Natural killer cell treated with Interleukin-12 subunit alpha and Interleukin-12 subunit beta and Interleukin-15 and Interleukin-18, amount 100 ng/mL, for 72 hours (primary cell): ENCODE measurements at places on chromosomes 13 and 19.
A peak's percentile ranks its signal among the peaks of the same experiment; 100 is the strongest.

DNA sequence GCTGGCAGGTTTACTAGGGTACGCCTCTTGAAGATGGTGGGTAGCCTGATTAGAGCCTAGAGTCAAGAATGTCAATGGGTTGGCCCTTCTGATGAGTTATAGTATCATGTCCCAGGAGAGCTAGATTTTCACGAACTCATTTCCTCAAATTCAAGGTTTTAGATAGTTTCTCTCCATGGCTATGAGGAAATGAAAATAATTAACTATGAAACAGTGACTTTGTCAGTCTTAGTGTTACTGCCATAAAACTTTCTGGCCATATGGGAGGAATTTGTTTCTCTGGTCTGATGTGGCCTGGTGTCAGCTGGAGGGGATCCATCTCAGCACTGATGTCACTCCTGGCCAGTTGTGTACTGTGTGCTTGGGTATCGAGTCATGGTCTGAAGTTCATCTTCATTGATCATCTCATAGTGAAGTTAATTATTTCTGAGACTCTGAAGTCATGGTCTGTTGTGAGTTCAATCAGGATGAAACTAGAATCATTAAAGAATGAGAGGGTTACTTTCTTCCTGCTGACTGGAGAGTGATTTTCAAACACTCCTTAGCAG is 49.4 kb upstream of the TNFSF11 start:
- DNase-seq = no peak

- DNase-seq = no peak
These were observed 102.9 kb downstream of the FRY start for GRCh38 chr13:32134241-32135055.

GRCh38 chr19:8001995-8002849 is 3.2 kb downstream of the ELAVL1 start:
- peak; percentile 86 for DNase-seq

- DNase-seq = no peak
These were observed 939.2 kb upstream of the ATXN8OS start for GRCh38 chr13:69168436-69168835.

GRCh38 chr13:109790086-109790485 is 3.7 kb upstream of the IRS2 start:
- DNase-seq = no peak

DNA sequence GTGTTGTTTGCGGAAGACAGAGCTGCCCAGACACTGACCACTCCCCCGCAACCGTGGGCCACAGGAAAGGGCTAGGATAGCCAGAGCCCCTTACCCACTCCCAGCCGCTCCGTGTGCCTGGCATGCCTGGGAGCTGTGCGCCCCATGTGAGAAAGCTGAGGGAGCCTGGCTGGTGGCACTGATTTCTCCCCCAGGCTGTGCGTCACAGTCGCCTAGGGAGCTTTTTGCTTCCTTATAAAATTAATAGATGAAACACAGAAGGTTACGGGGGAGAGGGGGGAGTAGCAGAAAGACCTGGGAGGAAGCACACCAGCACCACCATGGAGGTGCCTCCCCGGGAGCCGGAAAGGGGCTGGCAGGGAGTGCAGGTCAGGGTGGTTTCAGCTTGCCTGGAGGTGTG is 24.7 kb downstream of the DPF1 start:
- DNase-seq = no peak

GRCh38 chr13:112111239-112111857 is 44.4 kb downstream of the SOX1 start:
- no peak for DNase-seq

GRCh38 chr13:95362666-95363065 is 61.4 kb upstream of the ABCC4 start:
- no peak for DNase-seq

- no peak for DNase-seq
These were observed 21.5 kb downstream of the EBPL start for GRCh38 chr13:49669735-49670309.

GRCh38 chr13:39528661-39528980 is 74.4 kb downstream of the LHFPL6 start:
- DNase-seq = no peak

GRCh38 chr19:32881766-32882165 is 12.2 kb upstream of the SLC7A9 start:
- DNase-seq = no peak

DNA sequence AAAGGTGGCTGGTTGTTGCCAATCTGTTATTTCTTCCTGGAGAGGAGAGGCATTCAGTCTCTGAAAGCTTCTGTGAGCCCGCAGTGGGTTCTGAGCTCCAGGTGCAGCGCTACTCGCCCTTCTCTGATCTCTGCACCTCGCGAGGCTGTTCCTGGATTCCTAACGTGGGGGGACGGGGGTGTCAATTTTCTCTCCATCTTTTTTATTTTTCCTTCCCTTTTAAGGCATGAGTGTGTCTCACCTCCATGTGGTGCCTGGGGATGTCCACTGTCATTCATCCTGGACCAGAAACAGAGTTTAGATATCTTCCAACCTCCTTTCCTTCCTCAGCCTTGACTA is 626 bp downstream of the ZNF233 start:
- no peak for DNase-seq

DNA sequence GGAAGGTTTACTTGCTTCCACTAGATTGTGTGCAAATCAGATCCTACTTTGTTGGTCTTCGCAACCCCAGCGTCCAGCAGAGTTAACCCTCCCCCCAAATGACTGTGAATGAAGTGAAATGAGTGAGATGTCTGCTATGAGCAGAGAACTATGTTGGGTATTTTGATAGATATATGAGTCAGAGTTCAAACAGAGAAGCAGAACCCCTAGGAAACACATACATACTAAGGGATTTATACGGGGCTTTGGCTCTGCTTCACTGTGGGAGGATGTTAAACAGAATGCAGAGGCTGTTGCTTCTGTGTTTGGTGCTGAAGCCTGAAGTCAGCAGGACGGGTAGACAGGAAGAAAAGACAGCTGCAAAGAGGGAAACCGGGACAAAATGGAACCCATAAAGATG is 197.0 kb downstream of the MZT1 start:
- DNase-seq = no peak

- DNase-seq = no peak
These were observed 14.2 kb downstream of the ZNF699 start for GRCh38 chr19:9295411-9295849.
